ENCODE measurements at places on chromosomes 2 and 18. TPM values are rescaled to one million over a fixed set of nuclear protein-coding genes. Genes with fewer than 3 reads are reported as not detected.

DNA sequence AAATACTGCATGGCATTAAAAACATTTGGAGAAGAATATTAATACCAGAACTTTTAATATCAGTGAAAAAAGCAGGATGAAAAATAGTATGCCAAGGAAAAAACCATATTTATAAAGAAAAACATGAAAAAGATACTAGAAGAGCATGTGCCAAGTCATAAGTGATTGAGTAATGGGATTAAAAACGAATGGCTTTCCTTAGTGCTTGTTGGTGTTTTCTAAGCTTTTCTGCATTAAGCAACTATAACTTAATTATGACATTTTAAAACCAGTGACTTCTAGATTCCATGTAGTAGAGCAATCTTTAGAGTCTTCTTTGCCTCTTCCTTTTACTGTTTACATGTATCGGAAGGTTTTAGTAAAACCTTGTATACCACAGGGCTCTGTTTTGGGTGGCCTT, 6.6 kb downstream of the MAPRE3 start:
- DNase-seq, result no peak

The CDKL4 gene
- 0.32 TPM for total RNA-seq

- DNase-seq, result no peak
These were observed 150.9 kb upstream of the SERTAD2 start for GRCh38 chr2:64804651-64805050.

GRCh38 chr2:6671913-6672312, 193.8 kb downstream of the CMPK2 start:
- no peak for DNase-seq

GRCh38 chr2:237026981-237027711, 58.5 kb upstream of the COPS8 start:
- DNase-seq, result peak; percentile 50

DNA sequence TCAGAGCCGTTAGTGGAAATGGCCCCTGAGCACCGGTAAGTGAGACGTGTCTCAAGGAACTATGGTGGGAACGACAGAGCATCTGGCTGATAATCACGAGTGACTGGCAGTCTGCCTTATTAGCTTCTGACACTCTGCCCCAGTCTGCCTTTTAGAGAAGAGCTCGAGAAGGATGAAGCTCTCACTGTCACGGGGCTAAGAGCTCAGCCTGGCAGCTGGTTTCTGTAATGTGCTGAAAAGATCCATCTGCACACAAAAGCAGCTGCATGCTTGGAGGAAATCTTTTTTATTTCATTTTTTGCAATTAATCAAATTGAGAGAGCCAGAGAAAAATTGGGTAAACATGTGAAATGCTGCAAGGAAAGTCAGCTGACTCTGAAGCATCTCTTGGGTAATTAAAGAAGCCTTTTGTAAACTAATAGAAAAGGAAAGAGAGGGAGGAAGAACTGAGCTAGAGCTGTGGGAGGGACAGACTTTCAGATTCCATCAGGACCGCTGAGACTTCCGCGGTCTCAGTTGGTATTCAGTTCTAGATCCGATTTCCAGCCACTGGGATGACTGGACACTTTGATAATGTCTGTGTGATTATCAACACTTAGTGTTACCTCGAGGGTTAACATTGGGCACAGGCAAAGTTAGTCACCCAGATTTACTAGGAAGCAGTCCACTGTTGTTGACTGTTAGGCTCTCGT, 24.4 kb downstream of the MBP start:
- peak; percentile 54 for DNase-seq

DNA sequence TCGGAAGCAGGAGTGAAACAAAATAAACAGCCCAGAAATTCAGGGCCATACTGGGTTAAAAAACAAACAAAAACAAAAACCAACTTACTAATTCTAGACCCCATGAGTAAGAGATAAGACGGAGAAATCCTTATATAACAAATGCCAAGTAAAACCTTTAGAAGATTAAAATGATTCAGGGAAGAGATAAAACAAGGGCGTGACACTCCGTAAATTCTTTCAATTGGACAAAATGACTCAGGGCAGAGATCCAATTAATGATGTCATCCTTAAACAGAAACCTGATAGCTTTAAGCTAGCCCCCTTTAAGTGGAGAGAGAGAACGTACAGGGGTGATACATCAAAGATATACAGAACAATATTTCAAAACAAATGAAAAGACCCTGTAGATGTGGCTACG, 317.4 kb downstream of the NBAS start:
- no peak for DNase-seq

The MAP3K19 gene
- total RNA-seq, result not detected
